ENCODE measurements at places on chromosomes 1 and 21. TPM values are rescaled to one million over a fixed set of nuclear protein-coding genes. Genes with fewer than 3 reads are reported as not detected.
A peak's percentile ranks its signal among the peaks of the same experiment; 100 is the strongest.

Gene CFAP141
- not detected for polyA plus RNA-seq

Gene TSPAN2
- polyA plus RNA-seq, result 14.0 TPM

Gene CYP4B1
- polyA plus RNA-seq, result 2.3 TPM

Gene SPRR2F
- polyA plus RNA-seq, result 1.3 TPM

Gene LCE1C
- not detected for polyA plus RNA-seq

Gene EFNA1
- polyA plus RNA-seq, result 96.1 TPM

Gene BEND5
- polyA plus RNA-seq, result 7.7 TPM

Gene FHAD1
- polyA plus RNA-seq, result 0.79 TPM

Gene LCE1A
- not detected for polyA plus RNA-seq

- peak; percentile 60 for DNase-seq
Observed at GRCh38 chr1:61746813-61747212, 4.5 kb downstream of the PATJ start.

GRCh38 chr21:27225151-27225550 lies 258.3 kb upstream of the ADAMTS5 start:
- DNase-seq, result no peak

- no peak for DNase-seq
Observed at GRCh38 chr1:204502241-204502640, 7.6 kb upstream of the PIK3C2B start.

DNA sequence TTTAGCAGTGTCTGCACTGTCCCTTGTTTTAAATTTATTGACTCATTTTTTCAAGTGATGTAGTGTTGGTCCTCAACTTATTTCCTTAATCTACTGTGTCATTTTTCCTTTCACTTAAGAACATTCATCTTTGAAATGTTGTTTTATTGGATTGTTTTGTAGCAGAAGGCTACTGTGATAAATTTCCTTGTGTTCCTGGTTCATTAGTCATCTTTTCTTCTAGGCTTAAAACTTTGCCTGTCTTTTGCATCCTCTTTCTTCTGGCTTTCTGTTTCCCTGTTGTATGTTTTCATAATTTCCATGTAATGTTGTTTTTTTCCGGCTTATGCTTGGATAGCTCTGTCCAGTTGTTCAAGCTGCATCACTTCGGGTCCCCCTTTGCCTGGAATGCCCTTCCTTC lies 61.9 kb downstream of the UBE2T start:
- DNase-seq, result no peak

DNA sequence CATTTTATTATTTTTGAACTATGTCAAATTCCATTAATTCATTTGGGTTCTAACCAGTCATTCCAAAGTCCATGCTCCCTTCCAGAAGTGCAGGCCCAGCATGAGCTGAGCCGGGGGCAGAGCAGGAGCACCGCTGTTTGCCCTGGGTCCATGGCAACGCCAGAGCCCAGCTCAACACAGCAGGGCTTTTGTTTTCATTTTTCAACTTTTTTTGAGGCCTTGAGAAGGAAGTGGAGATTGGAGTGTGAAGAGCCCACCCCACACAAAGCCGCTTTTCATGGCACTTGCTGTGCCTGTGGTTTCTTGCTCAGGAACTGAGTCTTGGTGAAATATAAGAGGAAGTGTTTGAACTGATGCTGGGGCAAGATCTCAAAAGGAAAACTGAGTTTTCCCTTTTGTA lies 13.2 kb upstream of the PRMT2 start:
- DNase-seq, result peak; percentile 57

DNA sequence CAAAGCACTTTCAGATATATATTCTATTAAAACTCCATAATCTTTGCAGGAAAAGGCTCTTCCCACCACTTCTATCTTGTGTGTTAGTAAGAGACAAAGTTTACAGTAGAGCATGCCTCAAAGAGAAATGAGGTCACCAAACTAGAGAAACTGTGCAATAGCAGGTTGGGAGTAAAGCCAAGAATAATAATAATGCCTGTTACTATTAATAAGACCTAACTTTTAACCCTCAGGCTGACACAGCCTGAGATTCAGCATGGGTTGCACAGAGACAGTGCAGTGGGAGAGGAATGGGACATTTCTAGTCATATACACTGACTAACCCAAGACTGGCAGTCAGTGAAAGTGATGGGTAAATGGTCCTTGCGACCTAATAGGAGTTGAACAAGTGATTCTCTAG lies 320.2 kb upstream of the NFIA start:
- DNase-seq, result no peak

DNA sequence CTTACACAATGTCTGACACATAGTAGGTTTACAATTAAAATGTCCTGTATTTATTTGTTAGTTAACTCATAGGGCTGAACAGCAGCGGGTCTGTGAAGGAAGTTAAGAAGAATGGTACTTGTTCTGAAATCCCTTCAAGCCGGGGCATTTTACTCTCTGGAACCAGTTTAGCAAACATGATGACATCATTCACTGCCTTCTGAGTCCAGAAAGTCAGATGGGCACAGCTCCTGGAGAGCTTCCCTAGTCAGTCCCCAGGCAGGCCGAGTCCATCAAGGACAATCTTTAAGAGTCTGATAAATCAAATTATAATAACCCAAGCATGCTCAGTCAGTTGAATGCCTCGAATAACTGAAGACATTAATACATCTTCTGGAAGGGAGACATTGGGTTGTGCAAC lies 125.4 kb upstream of the DAB1 start:
- no peak for DNase-seq

DNA sequence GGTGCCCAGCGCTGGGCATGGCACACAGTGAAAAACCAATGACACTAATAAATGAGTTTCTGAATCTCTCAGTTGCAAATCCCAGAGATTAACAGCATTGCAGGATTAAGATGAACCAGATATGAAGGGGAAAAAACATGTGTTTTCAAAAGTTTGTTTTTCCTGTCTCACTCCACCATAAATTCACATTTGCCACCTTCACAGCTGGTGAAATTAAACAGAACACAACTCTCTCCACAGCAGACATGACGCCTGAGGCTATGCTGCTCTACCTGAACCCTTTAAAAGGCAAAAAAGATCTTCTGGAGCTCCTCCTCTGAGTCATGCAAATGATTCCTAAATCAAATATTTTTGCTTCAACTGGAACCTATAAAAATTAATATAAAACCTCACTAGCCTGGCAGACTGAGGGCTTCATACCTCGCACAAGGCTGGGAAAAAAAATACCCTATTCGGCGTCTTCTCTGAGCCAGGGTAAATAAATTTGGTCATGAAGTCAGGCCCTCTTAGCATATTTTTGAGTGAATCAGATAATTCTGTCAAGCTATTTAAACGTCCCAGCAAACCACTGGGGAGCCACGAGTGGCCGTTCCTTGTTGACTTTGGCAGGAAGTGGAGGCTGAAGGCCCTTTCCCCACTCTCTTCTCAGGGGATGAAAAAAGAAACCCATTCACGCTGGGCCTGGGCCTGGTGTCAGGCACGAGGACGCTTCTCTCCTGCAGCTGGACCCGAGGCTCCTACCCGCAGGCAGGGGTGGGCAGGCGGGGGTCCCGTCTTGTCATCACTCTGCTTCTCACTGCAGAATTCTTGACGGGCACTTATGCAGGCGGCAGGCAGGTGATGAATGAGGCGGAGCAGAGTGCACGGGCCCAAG lies 53.0 kb downstream of the DMRTB1 start:
- DNase-seq, result no peak

GRCh38 chr1:160844447-160845232 lies 18.0 kb downstream of the CD244 start:
- no peak for DNase-seq

DNA sequence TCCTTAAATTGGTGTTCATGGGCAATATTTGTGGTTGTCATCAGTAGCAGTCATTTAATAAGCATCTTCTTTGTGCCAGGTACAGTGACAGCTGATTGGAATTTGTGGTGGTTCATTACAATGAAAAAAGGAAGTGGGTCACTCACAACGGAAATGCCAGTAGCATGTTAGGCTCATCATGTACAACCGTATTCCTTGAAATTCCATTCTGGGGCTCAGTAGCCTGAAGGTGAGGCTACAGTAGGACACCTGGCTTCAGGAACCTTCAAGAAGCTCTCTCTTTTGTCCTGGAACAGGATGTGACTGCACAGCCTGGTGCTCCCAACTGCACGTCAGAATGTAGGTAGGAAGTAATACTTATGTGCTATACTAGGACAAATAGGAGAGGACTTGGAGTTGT lies 93.9 kb downstream of the ST3GAL3 start:
- DNase-seq, result no peak

DNA sequence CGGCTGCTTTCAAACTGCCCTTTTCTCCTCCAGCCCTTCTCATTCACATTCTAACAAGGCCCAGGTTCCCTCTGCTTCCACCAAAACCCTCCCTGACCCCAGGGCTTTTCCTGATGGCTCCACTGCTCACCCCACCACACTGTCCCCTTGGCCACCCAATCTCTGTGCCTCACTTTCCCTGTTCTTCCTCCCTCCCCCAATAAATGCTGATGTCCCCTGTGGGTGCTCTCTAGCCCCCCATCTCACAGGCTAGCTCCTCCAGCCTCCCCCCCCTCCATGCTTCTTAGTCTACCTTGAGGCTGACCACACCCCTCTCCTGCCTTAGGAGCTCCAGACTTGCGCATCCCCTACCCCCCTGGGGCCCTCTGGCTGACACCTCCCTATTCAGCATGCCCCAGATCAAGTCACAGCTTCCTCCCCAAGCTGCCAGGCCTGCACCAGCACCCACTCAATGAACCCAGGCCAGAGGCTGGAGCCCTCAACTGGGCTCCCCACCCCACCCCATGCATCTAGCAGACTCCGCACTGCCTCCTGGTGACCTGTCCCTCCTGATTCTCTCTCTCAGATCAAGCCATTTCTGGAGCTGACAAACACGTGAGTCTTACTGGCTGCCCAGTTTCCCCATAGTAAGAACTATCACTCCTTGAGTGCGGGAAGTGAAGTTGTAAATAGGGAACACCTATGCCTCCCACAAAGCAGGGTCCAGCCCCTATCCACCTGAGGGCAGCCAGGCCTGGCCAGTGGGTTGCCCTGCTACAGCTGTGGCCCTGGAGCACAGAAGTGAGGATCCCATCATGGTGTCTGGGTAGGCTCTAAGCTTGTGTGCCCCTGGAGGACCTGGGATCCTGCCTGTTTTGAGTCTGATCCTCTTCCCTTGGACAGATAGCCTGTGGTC lies 117.9 kb downstream of the DMRTB1 start:
- no peak for DNase-seq

DNA sequence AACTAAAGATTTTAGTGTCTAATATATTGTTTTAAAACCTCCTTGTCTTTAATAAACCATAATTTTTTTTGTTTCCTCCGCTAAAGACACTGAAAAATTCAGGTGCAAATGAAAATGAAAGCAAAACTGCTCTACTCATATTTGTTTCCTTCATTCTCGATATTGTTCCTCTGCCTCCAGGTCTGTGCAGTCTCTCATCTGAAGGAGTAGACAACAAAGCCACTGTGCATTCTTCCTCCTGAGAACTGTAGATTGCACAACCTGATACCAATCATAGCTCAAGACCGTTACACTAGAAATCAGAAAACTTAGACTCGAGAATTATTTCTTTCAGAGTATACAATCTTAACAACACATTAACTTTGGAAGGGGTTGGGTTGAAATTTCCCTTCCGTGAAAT lies 373.1 kb upstream of the CXADR start:
- no peak for DNase-seq

DNA sequence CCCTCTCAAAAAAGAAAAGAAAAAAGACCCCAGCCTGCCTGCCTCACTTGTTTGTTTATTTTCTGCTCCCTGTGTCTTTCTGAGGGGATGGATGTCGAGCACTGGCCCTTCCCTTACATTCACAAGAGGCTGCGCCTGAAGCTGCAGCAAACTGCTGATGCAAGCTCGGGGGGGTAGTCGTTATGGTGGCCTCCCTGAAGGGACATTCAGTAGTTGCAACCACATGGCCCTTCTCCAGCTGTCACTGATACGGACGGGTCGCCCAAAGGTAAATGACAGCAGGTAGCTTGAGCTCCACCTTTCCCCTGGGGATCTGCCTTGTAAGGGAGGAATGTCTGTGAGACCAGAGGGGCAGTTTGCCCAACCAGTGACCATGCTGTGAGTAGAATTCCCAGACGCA lies 17.7 kb downstream of the PLEKHM2 start:
- DNase-seq, result no peak

DNA sequence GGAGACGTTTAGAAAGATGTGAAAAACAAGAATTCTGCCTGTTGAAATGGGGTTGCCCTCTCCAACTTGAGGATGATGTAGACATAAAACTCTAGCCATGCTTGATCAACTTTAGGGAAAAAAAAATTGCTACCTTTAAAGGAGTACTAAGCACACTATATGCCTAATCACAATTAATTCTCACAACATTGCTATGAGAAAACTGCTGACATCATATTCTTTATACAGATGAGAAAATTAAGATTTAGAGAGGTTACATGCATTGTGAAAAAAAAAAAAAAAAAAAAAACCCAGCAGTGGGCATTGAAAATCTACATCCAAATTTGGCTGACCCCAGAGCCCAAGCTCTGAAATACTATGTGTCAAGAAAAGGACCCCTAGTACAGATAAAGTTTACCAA lies 617.2 kb upstream of the ADGRL2 start:
- no peak for DNase-seq

DNA sequence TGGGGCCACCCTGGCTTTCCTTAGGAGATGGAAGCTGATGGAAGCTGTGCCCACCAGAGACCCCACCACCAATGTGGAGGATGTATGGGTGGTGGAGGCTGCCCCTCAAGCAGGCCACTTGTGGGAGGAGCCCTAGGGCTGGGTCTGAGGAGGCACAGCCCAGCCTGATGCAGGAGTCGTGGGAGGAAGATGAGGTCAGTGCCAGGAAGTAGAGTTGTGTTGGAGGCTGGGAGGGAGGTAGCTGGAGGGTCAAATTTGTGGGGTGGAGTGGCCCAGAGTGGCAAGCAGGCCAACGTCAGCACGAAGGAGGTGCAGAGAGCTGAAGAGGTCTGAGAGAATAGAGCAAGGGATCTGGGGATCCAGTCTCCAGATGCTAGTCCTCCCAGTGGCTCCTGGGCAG lies 119.0 kb upstream of the USP24 start:
- DNase-seq, result no peak

DNA sequence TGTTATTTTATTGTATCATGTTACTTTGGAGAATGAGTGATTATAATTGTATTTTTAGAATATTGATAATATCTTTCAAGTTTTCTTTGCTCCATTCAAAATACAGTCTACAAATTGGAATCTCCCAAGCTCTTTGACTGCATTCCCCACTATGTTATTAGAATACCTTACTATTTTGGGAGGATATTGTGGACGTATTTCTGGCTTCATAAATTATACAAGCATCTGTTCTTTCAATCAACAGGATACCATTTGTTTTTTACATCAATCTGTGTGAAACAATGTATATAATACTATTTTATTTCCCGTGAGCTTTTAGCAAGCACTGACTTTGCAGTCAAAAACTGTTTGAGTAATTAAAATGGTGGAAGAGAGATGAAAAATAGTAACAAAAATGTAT lies 226.5 kb downstream of the PTPRC start:
- DNase-seq, result no peak
